ENCODE measurements at places on chromosomes 7 and 10.

GRCh38 chr7:50953820-50954219 is 171.1 kb upstream of the GRB10 start:
- no peak for DNase-seq

GRCh38 chr10:132841615-132841975 is 55.6 kb upstream of the NKX6-2 start:
- DNase-seq: no peak

- DNase-seq: no peak
Measured at GRCh38 chr10:69096045-69096444, 8.1 kb downstream of the SRGN start.

GRCh38 chr7:89312551-89312950 is 517.0 kb upstream of the TEX47 start:
- no peak for DNase-seq

DNA sequence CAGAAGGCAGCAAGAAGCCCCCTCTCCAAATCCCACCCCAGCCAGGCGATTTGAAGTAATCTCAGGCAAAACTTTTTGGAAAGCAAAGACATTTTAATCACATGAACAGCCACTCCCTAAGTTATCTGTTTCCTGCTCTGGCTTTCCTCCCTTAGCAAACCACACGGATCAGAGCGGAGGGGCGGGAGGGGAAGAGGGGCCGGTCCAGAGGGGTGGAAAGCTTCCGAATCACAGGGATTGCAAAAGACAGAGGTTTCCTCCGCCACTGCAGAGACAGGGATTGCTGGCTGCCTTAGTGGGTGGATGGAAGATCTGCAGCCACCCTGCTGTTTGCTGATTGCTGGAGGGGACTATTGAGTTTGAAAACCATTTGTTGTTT is 41.2 kb downstream of the ZCCHC24 start:
- no peak for DNase-seq

DNA sequence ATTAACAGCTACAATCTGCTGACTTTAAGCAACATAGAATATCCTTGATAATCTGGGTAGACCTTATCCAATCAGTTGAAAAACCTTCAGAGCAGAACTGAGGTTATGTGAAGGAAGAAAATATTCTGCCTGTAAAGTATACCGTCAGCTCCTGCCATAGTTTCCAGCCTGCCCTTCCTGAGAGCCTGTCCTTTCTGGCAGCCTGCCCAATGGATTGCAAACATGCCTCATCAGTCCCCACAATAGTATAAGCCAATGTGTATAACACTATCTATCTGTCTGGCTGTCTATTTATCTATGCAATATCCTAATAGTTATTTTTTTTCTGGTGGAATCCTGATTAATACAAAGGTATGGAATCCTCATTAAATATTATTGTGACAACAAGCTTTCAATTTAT is 489.2 kb upstream of the KCND2 start:
- no peak for DNase-seq

GRCh38 chr7:15816835-15817426 is 130.4 kb upstream of the MEOX2 start:
- no peak for DNase-seq

GRCh38 chr7:37656913-37657530 is 26.5 kb upstream of the GPR141 start:
- DNase-seq: no peak

DNA sequence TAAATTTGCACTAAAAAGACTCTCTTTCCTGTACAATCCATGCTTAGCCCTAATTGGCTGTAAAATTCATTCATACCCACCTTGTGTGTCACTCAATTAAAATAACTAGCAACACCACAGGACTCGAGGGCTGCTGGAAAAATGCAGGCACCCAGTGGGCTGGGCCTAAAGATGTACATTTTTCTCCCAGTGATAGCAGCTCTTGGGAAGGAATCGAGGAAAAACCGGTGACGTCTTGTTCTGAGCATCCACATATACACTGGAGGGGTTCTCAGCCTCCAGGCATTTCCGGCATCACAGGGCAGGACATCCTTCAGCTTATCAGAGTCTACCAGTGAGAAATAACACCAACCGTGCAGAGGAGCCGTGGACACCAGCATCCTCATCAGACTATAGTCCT is 85.8 kb upstream of the PITRM1 start:
- DNase-seq: no peak
